NCI-H1048 (cell line): ENCODE measurements at places on chromosomes 1 and 21.

DNA sequence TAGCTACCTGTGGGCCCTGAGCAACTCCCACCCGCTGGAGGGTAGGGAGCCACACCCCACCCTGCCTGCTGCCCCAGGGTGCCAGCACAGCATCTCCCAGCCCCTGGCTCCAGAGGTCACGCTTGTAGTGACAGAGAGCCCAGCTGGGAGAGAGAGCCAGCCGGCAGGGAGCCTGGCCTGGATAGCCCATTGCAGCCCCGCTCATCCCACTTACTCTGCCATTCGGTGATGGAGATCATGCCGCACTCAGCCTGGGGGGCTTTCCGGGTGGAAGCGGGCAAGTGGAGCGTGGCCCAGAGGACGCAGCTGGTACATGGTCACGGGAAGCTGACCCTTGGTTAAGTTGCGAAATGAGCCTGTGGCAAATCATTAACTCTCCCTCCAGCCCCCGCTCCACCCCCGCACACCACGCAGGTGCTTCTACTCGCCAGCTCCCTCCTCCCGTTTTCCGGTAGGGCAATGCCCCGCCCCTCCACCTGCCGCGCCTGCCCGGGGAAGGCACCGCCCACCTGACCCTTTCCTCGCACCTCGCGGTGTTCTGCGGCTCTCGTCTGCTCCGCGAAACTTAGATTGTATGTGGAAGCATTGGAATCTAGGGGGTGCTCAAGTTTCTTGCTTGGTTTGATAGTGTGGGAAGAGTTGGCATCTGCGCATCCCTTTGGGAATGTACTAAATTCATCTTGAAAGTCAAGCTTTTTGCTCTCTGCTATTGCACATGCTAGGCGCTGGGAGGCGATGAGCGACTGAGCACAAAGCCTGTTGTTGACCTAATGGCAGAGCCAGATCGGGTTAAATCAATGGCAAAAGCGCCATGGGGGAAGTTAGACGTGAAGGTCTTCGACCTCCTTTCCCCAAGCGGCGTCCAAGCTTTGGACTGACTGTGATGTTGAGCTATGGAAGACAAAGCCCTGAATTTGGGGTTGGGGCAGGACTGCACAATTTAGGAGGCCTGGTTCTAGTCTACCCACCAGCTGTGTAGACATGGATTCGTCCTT is at the start of gene GOLT1A:
Gene GOLT1A, minus strand, starts transcription at position 321 of the 995 bp plus-strand sequence. Its CDS starts 82 bp downstream, at position 239.
- DNase-seq = no peak

GRCh38 chr1:39980555-39981313 is 25.8 kb downstream of the MFSD2A start:
- DNase-seq = no peak

GRCh38 chr1:85824066-85824840 is 116.0 kb upstream of the ZNHIT6 start:
- DNase-seq = no peak

DNA sequence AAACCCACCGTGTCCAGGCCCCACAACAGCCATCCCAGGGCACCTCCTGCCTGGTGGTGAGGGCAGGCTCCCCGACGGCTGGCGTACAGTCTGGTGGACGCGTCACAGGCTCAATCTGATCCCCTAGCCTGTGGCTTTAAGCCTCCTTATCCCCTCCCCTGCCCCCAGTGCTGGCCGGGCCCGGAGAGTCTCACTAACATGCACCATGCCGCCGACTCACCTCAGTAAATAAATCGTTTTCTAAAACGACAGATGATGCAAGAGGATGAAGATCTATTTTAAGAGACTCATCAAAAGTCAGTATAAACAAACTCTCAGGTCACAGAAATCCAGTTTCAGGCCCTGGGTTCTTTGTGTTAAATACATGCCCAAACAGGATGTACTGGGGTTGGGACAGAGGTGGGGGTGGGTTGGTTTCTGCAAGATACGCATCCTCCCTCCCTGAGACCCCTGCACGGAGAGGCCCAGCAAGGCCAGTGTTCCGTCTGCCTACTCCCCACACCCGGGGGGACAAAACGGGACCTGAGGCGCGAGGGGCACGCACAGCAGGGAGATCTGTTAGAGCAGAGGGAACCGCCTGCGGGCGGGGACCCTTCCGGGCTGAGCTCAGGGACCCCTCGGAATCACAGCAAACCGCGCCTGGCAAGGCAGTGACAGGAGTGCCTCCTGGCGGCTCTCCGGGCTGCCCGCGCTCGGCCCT is 3.1 kb downstream of the PANK4 start:
- no peak for DNase-seq

DNA sequence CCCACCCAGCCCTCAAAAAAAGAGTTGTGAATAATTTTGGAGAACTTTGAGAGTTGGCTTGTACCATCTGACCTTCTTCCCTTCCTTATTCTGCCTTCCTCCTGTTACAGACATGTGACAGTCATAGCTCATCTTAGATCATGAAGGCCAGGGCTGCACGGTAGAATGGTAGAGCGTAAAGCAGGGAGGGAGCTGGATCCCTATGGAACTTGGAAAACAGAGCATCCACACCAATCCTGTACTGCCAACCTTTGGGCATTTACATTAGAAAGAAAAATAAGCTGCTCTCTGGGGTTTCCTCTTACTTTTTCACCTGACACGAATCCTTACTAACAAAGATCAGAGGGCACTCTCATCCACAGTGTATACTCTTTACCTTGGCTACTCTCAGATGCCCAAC is 121.5 kb downstream of the GPR52 start:
- no peak for DNase-seq

- DNase-seq = no peak
These were observed 36.3 kb upstream of the RCC2 start for GRCh38 chr1:17475752-17476151.

GRCh38 chr21:38913120-38913892 is 107.6 kb downstream of the ETS2 start:
- no peak for DNase-seq

- DNase-seq = no peak
These were observed 48.0 kb upstream of the COG2 start for GRCh38 chr1:230594214-230594773.

GRCh38 chr1:87111659-87112371 is 197.4 kb downstream of the HS2ST1 start:
- DNase-seq = no peak

GRCh38 chr1:64983110-64983509 is 16.8 kb upstream of the JAK1 start:
- DNase-seq = no peak

DNA sequence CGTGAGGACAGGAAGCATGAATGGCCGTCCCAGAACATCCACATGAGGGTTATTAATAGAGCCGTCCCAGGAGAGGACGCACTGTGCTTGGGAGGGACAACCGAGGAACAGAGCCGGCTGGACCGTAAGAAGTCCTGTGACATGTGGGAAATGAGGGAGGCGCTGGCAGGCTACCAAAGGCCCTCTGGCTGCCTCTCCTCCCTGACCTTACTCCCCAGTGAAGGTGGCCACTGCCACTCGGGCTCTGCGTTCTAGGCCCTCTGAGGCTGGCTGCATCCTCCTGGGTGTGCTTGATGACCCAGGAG is 15.5 kb upstream of the NPPB start:
- DNase-seq = no peak

- DNase-seq = no peak
These were observed 1.1 kb upstream of the SLC2A7 start for GRCh38 chr1:9027307-9027706.

DNA sequence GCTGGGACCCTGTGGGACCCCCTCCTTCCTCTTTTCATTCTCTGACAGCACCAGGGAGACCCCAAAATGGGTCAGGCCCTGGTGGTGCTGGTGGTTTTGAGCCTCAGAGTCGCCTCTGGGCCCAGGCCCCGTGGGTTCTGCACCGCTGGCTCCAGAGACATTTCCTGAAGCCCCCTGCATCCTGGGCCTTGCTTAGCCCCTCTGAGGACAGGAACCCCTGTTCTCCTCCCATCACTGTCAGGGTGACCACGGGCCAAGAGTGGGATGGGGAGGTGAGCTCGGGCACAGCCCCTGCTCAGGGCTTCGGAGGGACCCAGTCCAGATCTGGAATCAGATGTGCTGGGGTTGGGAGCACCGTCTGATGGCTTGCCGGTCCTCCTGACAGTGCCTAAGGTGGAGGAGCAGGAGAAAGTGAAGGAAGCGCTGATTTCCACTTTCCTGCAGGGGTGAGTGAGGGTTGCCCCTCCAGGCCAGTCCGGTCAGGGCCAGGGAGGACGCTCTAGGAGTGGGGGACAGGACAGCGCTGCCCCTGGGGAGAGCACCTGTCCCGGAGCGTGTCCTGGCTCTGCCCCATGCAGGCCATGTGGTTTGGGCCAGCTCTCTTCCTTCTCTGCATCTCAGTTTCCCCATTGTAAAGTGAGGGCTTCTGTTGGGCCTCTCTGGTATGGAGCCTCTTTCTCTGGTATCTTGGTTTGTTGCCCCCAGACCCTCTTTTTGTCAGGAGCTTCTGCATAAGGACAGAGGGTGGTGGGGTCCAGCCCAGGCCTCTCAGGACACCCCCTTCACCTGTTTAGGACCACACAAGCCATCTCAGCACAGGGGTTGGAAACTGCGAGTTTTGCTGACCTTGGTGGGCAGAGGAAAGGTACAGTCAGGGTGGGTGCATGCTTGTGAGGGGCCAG is 71.0 kb downstream of the TRIM11 start:
- no peak for DNase-seq

DNA sequence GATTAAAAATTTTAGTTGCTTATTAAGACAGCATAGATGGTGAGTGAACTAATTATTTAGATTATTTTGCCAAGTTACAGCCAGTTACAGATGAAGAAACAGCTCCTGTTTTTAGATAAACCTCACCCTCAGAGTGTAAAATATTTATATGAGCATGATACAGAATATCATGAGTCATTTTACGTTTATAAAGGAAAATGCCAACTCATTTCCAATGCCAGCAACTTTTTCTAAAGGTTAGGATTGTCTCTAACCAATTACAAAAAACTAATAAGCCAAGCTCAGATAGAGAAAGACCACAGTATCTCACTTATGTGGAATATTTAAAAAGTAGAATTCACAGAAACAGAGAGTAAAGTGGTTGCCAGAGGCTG is 590.1 kb downstream of the LTN1 start:
- DNase-seq = no peak

GRCh38 chr1:115647919-115648650 is 6.3 kb downstream of the VANGL1 start:
- DNase-seq = no peak

DNA sequence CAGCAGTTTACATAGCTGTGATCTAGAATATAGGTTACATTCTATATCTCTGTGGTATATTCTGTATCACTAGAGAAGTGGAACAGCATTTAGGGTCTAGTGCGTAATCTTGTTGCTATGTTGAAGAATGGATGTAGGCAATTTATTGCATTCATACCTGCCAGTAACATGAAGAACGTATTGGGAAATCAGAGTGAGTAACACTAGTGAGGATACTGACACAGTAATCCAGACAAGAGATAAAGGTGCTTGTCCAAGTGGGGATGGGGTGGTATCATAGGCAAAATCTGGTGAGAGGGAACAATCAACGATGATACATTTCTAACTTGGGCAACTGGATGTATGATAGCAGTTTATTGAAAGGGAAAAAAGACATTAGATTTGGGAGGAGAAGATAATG is 9.8 kb downstream of the PPP2R5A start:
- DNase-seq = no peak

DNA sequence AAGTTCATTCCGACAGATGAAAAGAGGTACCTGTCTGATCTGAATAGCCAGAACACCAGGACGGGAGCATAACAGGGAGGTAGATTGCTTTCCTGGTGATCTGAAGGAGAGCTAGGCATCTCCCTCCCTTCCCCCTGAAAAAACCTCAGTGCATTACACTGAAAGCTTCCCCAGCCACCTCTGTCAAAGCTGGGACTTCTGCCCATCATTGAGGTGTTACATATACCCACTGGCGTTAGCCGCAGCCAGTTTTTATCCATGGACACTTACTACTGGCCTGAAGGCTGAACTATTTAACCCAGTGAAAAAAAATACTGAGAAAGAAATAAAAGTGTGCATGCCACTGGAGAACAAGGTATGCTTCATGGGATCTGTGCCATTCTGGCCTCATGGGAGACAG is 568.3 kb upstream of the ADAMTS5 start:
- no peak for DNase-seq

DNA sequence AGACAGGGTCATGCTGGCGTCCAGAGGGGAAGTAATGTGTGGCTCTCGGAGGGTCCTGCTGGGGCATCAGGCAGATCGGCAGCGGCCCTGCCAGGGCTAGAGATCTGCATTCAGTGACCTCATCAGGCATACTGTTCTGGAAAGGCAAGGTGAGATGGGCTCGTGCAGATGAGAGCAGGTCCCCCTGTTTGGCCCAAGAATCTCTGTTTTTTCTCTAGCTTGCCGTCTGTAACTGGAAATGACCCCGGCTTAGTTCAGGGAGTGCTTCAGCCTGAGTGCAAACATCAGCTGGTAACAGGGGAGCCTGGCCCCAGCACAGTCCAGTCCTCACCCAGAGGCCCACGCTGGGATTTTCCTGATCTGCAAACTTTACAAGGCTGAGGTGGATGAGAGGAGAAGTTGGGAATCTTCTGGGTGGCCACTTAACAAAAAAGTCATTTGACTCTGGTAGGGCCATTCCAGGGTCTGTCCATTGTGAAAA is 2.1 kb downstream of the FAM163A start:
- no peak for DNase-seq

DNA sequence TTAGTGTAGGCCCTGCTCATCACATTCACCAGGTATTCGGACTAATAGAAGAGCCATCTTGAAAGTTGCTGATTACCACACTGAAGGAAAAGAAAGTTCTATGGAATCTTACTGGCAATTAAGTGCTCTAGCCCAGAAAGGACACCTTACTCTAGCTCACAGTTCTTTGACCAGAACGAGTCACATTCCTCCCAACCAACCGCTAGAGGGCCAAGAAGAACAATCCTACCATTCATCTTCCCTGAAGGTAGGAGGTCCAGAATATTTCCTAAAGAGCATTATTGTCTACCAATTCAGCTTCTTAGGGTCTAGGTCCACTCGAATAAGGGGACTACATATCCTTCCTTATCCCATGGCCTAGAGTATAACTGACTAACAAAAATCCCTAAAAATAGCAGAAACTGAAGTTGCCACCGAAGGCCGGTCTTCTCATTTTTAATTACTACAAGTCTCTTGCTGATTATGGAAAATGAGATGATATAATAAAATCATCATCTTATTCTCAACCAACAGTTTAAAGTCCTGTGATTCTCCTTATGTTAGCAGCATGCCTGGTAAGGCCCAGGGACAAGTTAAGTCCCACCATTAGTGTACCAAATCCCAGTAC is 2.7 kb upstream of the FMO1 start:
- DNase-seq = peak; percentile 33

DNA sequence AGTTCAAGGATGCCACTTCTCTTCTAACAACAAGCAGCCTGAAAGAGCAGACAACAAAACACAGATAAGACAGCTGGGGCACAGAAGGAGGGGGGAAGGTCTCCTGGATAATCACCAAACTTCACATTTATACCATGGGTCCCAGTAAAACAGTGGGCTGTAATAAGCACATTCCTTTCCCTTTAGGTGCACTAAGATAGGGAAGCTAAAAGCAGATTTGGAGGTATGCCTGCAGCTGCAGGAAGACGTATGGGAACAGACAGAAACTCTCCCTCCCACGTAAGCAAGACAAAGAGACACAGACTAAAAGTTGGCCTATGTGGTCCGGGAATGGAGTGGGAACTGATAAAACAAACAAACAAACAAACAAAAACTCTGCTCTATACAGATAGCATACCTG is 612.1 kb downstream of the MRPL39 start:
- no peak for DNase-seq
